ENCODE measurements at places on chromosomes 2 and 18. TPM values are rescaled to one million over a fixed set of nuclear protein-coding genes. Genes with fewer than 3 reads are reported as not detected.

TMEM178A gene
- 12.9 TPM for total RNA-seq

ADCYAP1 gene
- total RNA-seq: not detected

GRCh38 chr2:49404108-49404507 lies 249.8 kb upstream of the FSHR start:
- no peak overlapping the region for H3K27ac ChIP-seq
- no peaks in the 10 kb centered on the region for H3K4me1 ChIP-seq
- no peak overlapping the region for H3K4me3 ChIP-seq
- H3K36me3 ChIP-seq: no peaks in the 10 kb centered on the region
- DNase-seq: no peak

- H3K36me3 ChIP-seq: no peaks in the 10 kb centered on the region
- no peak overlapping the region for H3K4me3 ChIP-seq
- no peak for DNase-seq
- H3K27me3 ChIP-seq: no peaks in the 10 kb centered on the region
- H3K27ac ChIP-seq: no peak overlapping the region
Observed at GRCh38 chr2:103208916-103209315, 447.1 kb downstream of the TMEM182 start.

CROCC2 gene
- total RNA-seq: 1.2 TPM

DNA sequence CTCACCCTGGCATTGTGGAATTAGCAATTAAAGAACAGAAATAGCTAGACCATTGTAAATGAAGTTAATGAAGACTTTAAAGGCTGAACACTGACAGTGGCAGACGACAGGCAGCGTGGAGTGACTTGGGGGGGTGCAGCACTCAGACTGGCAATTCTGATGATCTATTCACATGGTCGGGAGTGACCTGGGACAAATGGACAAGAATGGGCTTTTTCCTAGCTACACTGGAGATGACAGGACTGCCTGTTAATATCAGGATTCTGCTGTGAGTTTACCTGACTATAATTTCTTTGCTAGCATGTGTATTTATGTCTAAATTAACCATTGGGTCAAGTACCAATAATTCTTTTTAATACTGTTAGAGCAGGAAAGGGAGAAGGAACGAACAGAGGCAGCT lies 199.6 kb downstream of the FBXO15 start:
- no peak overlapping the region for H3K27ac ChIP-seq
- H3K4me3 ChIP-seq: no peak overlapping the region
- H3K36me3 ChIP-seq: no peaks in the 10 kb centered on the region

GRCh38 chr2:34851804-34852203 lies 1252.7 kb upstream of the FAM98A start:
- H3K4me1 ChIP-seq: no peaks in the 10 kb centered on the region
- no peak overlapping the region for H3K27ac ChIP-seq
- no peaks in the 10 kb centered on the region for H3K27me3 ChIP-seq
- no peak overlapping the region for H3K4me3 ChIP-seq

DNA sequence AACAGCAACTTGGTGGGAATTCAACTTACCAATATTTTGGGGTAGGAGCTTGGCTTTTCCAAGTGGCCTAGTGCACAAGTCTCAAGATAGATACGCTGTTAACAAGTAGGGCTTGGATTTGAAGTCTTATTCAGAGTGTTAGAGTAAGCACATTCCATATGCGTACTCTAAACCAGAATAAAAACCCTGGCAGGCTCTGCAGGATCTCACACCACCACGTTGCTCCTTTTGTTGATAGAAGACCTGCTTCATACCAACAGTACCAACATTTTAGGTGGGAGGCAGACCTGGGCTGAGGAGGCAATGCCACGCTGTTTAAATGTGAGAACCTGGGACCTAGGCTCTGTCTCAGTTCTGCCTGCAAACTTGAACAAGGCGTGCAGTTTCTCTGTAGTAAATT lies 214.0 kb downstream of the RNF144A start:
- no peaks in the 10 kb centered on the region for H3K4me1 ChIP-seq
- no peaks in the 10 kb centered on the region for H3K36me3 ChIP-seq
- H3K4me3 ChIP-seq: no peak overlapping the region
- no peak for DNase-seq

ALPP gene
- total RNA-seq: not detected

GRCh38 chr2:25293958-25294562 lies 47.7 kb downstream of the DNMT3A start:
- H3K27me3 ChIP-seq: no peaks in the 10 kb centered on the region
- no peak overlapping the region for H3K4me3 ChIP-seq
- peaks cover 21% of the 10 kb centered on the region for H3K4me1 ChIP-seq
- peaks cover 28% of the 10 kb centered on the region for H3K36me3 ChIP-seq

FAP gene
- total RNA-seq: 6.9 TPM

ZNF396 gene
- total RNA-seq: 3.9 TPM

DNA sequence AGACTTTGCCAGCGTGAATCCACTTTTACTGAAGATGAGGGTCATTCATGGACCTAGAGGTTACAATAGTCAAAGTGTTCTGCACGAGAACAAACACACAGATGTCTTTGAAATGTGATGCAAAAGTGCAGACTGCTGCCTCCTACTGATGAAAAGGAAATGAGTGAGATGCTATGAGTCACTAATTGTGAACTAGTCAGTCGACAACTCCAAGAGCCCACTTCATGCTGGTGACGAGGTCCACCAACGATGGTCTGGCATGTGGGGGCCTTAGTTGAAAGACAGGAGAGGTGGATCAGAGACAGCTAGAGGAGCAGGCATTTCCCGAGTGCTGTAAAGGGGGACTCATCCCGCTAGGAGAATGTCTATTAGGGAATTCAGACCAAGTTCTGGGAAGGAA lies 17.1 kb upstream of the ZNF236 start:
- H3K4me1 ChIP-seq: no peaks in the 10 kb centered on the region
- H3K27me3 ChIP-seq: no peaks in the 10 kb centered on the region
- DNase-seq: no peak
- no peak overlapping the region for H3K27ac ChIP-seq

- H3K36me3 ChIP-seq: no peaks in the 10 kb centered on the region
- H3K27ac ChIP-seq: no peak overlapping the region
- no peaks in the 10 kb centered on the region for H3K4me1 ChIP-seq
Observed at GRCh38 chr18:43159086-43159770, 43.7 kb upstream of the RIT2 start.

DNA sequence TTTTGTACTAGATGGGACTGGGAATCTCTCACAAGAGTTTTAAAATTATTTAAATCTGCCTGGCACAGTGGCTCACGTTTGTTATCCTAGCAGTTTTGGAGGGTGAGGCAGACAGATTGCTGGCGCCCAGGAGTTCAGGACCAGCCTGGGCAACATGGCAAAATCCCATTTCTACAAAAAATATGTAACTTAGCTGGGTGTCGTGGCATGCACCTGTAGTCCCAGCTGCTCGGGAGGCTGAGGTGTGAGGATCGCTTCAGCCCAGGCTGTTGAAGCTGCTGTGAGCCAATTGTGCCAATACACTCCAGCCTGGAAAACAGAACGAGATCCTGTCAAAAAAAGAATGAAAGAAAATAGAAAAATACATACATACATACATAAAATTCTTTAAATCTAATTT lies 685.7 kb upstream of the PIK3C3 start:
- H3K36me3 ChIP-seq: no peaks in the 10 kb centered on the region
- no peak for DNase-seq
- H3K4me1 ChIP-seq: no peaks in the 10 kb centered on the region
- no peak overlapping the region for H3K4me3 ChIP-seq

Measured in tibial nerve (tissue), 4 donors.